ENCODE measurements at places on chromosomes 7 and 10.

DNA sequence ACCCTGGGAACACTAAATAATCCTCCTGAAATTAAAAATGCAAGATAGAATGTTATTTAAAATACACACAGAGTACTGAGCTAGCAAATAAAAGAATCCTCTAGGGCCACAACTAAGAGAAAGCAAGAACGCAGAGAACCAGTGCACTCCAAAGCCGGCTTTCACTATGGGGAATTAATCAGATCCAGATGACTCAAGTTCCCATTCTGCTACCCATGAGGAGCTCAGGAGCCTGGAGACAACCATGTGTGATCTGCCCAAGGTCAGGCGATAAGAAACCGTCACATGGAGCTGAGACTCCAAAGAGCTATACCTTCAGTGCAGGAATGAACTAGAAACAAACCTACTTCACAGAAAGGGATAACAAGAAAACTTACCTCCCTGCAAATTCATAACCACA, 19.5 kb upstream of the CYREN start:
- no peak for DNase-seq

- DNase-seq, result no peak
These were observed 26.3 kb downstream of the LAMB1 start for GRCh38 chr7:107976620-107977019.

GRCh38 chr7:27260211-27260610, 17.6 kb downstream of the EVX1 start:
- DNase-seq, result no peak

- no peak for DNase-seq
These were observed 8.7 kb upstream of the MYL7 start for GRCh38 chr7:44149571-44150465.
